ENCODE measurements at places on chromosomes 16 and 17.

DNA sequence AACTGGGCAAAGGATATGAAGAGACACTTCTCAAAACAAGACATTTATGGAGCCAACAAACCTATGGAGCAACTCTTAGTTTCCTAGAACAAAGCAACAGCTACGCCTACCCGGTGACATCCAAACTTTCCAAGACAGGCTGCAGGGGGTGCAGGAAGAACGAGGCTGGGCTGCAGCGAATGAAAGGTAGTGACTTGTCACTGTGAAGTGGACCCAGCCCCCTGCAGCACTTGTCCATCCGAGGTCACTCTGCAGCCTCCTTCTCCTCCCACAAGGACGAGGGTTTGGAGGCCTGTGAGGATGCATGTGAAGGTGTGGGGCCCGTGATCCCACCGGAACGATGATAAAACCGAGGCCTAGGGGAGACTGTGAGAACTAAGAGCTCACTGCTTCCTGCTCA lies 192.6 kb upstream of the RPL38 start:
- no peak for DNase-seq

- DNase-seq, result peak; percentile 43
Measured at GRCh38 chr17:77692571-77693161, 265.8 kb upstream of the TNRC6C start.

DNA sequence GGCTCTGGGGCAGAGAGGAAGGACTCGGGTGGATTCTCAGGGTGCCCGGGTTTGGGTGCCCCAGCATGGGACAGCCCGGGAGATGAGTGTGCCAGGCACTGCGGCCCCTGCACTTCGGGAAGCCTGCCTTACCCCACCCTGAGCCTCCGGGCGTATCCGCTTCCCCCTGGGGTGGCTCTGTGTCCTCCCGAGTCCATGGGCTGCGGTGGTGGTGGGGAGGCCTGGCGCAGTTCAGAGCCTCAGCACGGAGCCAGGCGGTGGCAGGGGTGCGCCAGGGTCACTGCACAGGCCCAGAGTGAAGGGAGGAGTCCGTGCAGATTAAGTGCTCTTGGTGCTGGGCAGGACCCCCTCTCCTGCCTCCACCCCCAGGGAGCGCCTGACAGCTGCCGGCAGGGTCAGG lies 20.7 kb downstream of the MYBBP1A start:
- no peak for DNase-seq

DNA sequence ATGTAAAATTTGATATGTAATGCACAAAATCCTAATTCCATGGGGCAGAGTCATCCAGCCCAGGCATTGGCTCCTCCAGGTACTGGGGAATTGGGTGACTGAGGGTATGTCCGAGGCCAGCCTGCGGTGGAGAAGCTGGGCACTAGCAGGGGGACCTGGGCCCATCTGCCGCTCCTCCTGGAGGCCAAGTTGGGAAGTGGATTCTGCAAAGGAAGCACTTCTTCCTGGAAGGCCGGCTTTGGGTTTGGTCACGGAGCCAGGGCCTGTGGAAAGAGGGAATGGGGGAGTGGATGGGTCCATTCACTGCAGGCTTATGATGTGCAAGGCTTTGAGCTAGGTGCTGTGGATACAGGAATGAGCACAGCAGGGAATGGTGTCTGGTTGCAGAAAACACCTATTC lies 85.8 kb downstream of the GNAO1 start:
- no peak for DNase-seq

DNA sequence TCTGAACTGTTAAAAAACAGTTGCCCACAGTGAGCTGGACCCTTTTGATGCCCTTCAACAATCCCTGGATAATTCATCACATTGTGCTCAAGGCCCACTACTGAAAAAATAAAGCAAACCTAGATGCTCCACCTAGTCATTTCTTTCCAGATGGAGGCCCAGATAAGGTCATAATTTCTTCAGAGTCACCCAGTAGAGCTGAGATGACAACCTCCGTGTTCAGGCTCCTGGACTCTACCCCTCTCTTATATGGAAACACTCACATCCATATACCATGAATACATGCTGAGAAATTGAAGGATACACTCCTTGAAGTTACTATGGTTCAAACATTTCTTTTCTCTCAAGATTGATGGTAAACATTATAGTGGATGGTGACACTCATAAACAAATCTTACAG lies 2.7 kb upstream of the ABCA3 start:
- DNase-seq, result no peak

DNA sequence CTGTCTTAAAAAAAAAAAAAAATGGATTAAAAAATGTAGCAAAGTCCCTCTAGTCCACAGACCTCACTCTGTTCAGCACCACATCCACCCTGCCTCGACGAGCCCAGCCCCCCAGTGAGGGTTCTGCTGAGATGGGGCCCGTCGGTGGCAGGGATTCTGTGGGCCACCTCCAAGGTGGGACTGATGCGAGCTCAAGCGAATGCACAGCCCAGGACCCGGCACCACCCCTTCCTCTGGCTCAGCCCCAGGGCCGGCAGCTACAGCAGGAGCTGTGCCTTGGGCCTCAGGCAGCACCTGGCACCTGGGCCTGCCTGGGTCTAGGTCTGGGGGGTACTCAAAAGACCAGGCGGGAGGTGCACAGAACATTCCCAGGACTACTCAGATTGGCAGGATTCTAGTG lies 59.5 kb downstream of the ZNF778 start:
- DNase-seq, result no peak

- no peak for DNase-seq
Measured at GRCh38 chr16:27824786-27825185, 238.7 kb downstream of the GSG1L start.

DNA sequence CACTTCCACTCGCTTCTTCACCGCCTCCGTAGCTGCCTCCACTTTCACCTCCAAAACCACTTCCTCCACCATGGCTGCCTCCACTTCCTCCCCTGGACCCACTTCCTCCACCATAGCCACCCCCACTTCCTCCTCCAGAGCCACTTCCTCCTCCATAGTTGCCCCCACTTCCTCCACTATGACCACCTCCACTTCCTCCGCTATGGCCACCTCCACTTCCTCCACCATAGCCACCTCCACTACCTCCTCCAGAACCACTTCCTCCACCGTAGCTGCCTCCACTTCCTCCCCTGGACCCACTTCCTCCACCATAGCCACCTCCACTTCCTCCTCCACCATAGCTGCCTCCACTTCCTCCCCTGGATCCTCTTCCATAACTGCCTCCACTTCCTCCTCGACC lies 4.5 kb downstream of the KRT9 start:
- no peak for DNase-seq

GRCh38 chr17:17736205-17737183 lies 55.2 kb downstream of the RAI1 start:
- DNase-seq, result no peak
